ENCODE measurements at places on chromosomes 2 and 18.

GRCh38 chr18:32730068-32730467, 42.8 kb downstream of the KLHL14 start:
- DNase-seq: no peak

- DNase-seq: no peak
These were observed 87.7 kb downstream of the EHBP1 start for GRCh38 chr2:62793213-62793612.

GRCh38 chr2:103268841-103269498, 507.1 kb downstream of the TMEM182 start:
- no peak for DNase-seq

- DNase-seq: peak; percentile 42
These were observed 2.9 kb downstream of the AGPS start for GRCh38 chr2:177395351-177396065.

DNA sequence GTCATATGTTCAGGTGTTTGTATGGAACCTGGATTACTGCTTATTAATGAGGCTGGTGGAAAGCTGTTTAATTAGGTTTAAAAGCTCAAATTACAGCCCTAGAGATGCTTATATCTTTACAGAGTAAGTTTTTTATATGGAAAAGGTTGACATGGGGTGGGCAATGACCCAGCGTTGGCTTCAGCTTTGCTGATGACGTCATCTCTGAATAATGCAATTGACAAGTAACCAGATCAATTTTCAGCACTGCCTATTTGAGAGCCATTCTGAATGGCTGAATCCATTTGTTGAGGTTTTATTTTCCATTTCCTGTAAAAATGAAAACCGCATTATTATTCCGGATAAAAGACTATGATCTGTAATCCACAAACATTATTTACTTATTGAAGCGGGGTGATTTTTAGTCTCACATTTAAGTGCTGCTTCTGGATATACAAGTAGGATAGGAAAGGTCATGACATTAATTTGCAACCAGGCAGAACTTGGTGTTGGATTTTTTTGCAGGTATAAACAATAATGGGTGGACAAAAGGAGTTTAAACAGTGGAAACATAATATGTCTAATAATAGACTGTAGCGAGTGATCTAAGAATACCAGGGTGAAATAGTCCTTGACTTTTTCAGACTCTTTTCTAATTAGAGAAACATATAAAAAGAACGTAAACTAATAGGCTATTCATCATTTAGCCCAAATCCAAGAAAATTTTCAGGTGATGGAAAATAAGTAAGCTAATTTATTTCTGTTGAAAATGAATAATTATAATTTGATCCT, 2.7 kb downstream of the PPP1R1C start:
- DNase-seq: no peak

GRCh38 chr2:143690235-143690634, 561.0 kb downstream of the ARHGAP15 start:
- DNase-seq: no peak

GRCh38 chr2:200796561-200796960, 15.1 kb upstream of the BZW1 start:
- peak; percentile 14 for DNase-seq

DNA sequence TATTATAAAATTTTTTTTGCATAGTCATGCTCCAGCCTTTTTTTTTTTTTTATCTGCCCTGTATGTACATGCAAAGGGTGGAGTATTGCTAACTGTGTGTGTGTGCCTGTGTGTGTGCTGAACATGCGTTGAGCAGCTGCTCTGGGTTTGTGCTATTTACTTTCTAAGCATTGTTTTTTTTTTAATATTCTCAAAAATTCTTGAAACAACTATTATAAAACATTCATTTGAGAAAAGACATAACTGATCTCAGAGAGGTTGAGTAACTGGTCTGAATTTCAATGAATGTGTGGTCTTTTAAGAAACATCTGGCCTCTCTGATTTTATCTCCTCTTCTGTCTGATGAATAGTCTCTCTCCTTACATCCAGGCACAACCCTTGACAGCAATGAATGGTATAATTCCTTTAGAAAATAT, 366.0 kb upstream of the SLC14A2 start:
- DNase-seq: no peak

DNA sequence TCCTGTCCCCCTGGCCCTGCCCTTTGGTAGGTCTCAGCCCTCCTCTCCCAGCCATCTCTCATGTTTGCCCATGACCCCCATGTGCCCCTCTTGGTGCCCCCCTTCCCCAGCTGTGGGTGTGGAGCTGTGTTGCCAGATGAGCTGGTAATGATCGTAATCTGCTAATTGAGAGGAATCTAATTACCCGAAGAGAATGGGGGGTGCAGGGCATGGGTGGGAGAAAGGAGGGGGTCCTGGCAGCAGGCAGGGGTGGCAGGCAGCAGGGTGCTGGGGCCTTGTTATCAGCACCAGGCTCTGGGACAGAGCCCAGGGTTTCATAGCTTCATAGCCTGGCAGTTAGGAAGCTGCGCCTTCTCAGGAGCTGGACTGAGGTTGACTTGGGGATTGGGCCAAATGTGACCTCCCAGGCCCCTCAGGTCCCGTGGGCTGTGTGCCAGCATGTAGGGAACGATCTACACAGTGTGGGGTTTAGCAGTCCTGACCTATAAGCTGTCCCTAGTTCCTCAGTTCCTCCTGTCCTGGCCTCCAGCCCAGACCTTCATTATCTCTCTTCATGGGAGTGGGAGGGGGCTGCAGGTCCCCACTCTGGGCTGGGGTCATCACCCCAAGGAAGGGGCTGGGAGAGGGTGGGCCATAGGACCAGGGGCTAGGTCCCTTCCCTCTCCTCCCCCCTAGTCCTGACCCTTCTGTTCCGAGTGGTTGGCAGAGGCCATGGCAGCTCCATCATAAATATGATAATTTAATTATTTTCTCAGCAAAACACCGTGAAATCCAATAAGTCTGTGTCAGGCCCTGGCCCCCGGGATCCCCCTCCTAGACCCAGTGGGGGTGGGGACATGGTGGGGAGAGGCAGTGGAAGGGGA, 6.5 kb upstream of the ASIC4 start:
- DNase-seq: no peak

- no peak for DNase-seq
These were observed 137.7 kb upstream of the HDAC4 start for GRCh38 chr2:239538357-239539052.

- DNase-seq: no peak
These were observed 43.8 kb downstream of the CYBRD1 start for GRCh38 chr2:171566057-171566456.

GRCh38 chr18:4318311-4318710, 136.8 kb downstream of the DLGAP1 start:
- DNase-seq: no peak

DNA sequence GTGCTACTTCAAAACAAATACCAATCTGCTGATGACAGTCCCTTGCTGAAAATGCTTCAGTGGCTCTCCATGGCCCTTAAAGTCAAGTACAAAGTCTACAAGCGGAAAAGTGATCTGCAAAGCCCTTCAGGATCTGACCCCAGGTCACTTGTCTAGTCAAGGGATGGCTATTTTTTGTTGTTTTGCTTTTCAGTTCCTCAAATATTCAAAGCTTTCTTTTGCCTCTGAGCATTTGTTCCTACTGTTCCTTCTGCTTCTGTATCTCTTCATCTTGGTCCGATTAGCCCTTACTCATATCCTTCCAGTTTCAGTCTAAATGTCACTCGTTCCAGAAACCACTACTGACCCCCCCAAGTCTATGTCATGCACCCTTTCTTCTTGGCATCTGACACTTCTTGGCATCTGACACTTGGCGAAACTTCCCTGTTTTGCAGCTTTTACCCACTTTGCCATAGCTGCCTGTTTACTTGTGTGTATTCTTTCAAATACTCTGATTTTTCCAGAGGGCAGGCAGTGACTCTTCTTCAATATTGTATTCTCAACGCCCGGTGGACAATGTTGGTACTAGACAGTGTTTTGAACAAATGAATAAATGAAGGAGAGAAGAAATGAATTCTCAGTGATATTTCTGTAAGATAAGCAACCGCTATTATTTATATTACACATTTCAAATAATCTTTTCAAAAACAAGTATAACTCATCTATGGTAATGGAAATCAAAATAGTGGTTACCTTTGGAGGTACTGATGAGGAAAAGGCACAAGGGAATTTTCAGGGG, 175.9 kb upstream of the FN1 start:
- no peak for DNase-seq

GRCh38 chr2:113894156-113894743, 4.4 kb downstream of the ACTR3 start:
- DNase-seq: peak; percentile 97

- DNase-seq: no peak
These were observed 16.9 kb downstream of the PECR start for GRCh38 chr2:216064665-216065064.

DNA sequence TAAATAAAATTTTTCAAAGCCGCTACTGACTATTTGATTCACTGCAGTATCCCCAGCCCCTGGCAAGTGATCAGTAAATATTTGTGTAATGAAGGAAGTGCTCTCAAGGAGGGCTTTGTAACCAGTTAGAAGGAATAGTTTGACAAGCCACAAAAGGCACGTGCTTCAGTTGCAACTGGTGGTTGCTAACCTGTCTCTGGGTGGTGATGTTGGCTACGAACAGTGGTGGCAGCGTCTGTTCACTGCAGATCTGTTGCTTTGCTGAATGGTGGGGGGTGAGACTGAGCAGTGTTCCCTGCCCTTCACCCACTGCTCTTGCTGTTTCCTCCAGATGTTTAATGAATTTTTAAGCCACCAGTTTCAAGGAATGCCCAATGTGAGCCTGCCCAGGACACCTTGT, 73.9 kb upstream of the SIX2 start:
- no peak for DNase-seq

GRCh38 chr2:127479866-127480743, 46.2 kb downstream of the IWS1 start:
- DNase-seq: no peak

DNA sequence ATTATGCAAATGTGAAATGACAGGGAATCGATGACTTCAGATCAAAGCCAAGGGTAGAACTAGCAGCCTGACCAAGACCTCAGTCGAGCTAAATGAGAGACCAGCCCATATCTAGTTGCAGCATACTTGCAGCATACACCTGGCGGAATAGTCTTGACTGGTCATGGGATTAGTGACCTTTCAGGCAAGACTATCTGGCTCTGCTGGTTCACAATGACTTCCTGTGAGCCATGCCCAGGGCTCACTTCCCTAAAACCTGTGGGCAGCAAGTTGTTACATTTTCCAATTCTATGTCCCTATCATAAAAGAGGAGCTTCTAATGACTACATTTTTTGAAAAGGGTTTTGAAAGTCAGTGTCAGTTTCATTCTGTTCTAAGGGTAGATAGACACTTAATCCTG, 1624.9 kb upstream of the CELF4 start:
- no peak for DNase-seq

DNA sequence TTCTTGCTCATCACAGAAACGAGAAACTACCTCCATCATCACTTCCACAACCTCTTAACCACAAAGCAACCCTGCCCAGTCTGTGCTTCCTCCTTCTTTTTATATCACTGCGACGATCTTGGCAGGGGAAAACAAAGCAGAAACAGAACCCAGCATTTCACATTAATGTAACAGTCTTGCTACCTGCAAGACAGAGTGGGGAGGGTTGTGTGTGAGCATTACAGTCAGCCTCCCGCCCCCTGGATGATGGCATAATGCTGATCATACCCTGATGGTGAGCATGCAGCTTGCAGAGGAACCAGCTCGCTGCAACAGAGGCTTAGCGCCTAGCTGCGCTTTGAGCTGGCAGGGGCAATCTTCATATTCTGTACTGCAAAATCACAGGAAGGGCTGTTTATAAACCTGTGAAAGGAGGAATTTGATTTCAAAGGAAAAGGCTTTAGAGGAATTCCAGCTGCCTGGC, 376.1 kb downstream of the IRS1 start:
- DNase-seq: peak; percentile 84

DNA sequence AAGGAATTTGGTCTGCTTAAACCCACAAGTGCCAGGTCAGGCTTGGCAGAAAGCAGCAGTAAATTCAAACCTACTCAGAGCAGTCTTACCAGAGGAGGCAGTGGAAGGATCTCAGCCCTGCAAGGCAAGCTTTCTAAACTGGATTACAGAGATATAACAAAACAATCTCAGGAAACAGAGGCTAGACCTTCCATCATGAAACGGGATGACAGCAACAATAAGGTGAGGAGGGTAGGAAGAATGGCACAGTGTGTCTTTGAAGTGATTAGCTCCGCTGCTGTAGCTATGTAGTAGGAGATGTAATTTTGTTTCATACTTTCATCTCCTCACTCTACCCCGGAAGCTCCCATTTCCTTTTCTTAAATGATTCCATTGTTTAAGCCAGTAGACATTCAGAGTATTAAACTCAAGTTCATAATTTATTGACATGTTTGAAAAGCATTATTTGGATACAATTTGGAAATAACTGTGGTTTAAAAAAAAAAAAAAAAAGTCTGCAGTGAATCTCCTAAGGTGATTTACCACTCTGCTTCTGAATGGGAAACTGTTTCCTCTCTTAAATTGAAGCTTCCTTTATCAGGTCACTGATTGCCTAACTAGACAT, 29.4 kb upstream of the DYSF start:
- DNase-seq: no peak

DNA sequence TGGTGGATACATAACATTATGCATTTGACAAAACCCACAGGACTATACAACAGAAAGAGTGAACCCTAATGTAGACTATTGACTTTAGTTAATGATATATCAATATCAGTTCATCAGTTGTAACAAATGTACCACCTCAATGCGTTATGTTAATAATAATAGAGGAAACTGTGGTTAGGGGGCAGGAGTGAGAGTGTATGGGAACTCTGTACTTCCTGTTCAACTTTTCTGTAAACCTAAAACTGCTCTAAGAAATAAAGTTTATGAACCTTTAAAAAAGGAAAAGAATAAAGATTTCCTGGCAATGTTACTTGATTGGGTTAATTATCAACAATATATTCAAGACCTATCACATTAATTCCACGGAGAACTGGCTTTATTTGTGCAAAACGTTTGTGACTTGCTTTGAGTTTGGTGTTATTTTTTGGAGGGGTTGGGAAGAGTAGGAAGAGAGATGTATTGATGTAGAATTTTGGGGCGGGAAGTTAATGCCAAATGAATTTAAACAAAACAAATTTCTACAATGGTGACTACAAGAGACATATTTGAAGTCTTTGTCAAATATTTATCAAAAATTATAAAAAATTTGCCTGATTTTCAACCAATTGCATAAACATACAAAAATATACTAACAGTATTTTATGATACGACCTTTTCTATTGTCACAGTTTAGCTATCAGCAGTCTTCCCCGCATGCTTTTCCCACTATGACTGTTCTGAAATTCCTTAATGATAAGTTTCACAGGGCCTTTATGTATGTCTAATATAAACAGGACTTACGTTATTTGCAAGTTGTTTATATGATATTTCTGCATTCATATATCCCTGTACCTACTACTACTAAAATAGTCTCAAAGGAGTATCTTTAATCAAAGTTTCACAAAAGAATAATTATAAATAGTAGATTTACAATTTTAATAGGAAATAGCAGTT, 2.1 kb upstream of the RTN4 start:
- DNase-seq: peak; percentile 38

GRCh38 chr2:105369777-105370690, 28.8 kb downstream of the FHL2 start:
- peak; percentile 82 for DNase-seq

Measured in AML-193 (cell line).